ENCODE measurements at places on chromosomes 6 and 20.

DNA sequence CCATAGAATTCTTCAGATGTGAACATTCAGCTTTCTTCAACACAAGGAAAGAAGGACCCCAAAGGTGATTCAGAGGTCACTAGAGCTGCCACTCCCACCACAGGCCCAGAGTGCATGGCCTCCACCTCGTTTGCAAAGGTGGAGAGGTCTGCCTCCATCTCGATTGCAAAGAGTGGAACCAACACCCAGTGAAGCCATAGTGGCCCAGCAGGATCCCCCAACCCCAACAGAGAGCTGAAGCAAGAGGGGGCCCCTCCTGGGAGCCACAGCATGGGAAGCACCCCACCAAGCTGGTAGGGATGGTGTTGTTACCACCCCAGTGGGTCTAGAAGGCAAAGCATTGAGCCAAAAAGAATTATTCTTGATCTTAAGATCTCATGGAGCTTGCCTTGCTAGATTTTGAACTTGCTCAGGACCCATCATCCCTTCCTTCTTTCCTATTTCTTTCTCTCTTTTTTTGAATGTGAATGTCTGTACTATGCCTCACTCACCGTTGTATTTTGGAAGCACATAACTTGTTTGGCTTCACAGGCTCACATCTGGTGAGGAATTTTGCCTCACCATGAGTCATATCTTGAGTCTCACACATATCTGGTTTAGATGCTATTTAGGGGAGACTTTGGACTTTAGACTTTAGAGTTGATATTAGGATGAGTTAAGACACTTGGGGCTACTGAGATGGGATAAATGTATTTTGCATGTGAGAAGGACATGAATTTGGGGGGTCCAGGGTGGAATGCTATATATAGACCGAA is 119.2 kb downstream of the ANKRD60 start:
- DNase-seq, result no peak

- peak; percentile 83 for DNase-seq
Observed at GRCh38 chr6:8219352-8219943, 117.1 kb upstream of the EEF1E1 start.

- no peak for DNase-seq
Observed at GRCh38 chr6:118353564-118353963, 194.5 kb upstream of the PLN start.

GRCh38 chr20:21632735-21633053 is 72.8 kb upstream of the PAX1 start:
- peak; percentile 30 for DNase-seq

- DNase-seq, result no peak
Observed at GRCh38 chr6:88008831-88009231, 38.8 kb upstream of the SPACA1 start.

GRCh38 chr6:85670573-85670972 is 27.9 kb upstream of the SYNCRIP start:
- DNase-seq, result peak; percentile 20

DNA sequence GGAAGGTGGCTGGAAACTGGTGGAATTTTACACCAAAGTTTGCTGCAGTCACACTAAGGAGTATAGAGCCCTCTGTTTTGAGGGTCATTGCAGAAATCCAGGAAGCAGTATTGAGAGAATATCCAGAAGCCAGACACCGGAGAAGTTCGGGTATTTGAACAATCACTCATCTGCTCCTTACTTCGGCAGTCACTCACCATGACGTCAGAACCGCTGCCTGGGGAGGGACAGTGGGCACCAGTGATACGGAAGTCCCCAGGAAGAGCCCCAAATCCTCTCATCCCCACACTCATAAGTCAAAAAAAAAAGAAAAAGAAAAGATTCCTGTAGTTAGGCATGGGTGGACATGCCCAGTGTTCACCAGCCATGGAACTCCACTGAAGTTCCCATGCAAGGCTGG is 4.0 kb downstream of the LY6G5C start:
- no peak for DNase-seq
